ENCODE measurements at places on chromosomes 3 and 15.

DNA sequence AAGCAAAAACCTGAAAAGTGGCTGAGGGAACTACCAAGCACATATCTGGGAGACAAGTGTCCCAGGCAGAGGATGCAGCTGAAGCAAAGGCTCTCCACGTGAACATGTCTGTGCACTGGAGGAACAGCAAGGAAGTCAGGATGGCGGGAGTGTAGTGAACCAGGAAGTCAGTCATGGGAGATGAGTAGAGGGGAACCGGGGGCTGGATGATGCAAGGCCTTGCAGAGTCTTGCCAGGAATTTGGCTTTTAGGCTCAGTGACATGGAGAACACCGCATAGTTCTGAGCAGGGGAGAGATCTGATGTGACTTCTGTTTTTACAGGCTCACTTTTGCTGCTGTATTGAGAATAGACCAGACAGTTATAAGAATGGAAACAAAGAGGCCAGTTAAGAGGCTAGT is 19.0 kb downstream of the C2CD4A start:
- no peak for DNase-seq

GRCh38 chr15:88181613-88182012 is 74.9 kb downstream of the NTRK3 start:
- no peak for DNase-seq

GRCh38 chr3:43370293-43370980 is 84.1 kb downstream of the SNRK start:
- no peak for DNase-seq

- DNase-seq, result no peak
These were observed 82.3 kb downstream of the RBPMS2 start for GRCh38 chr15:64693134-64693533.

DNA sequence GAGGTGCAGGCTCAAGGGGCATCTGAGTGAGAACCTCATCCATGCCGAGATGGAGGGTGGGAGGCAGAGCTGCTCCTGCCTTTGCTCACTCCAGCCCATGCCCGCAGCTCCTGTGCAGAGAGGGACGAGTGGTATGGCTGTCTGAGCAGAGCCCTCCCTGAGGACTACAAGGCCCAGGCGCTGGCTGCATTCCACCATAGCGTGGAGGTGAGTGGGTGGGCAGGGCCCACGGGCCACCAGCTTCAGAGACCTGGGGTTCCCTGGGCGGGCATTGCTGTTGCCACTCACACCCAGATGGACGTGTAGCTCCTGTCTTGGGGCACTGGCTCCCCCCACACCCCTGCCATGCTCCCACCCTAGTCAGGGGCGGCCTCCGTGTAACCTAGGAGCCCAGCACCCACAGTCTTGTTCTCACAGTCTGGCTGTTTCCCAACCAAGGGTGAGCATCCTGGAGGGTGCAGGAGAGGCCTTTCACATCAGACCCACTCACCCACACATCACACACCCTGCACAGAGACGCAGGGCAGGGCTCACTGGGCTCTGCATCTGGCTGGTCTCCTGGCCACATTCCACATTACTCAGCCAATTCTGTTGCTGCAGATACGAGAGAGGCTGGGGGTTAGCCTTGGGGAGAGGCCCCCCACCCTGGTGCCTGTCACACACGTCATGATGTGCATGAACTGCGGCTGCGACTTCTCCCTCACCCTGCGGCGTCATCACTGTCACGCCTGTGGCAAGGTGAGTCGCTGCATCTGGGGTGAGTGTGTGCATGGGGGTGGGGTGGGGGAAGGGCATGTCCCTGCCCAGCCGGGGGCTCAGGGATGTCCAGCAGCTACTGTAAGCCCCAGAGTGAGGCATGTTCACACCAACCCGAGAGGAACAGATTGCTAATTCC is 25.3 kb upstream of the NR2C2 start:
- no peak for DNase-seq

- DNase-seq, result no peak
These were observed 17.0 kb downstream of the HRG start for GRCh38 chr3:186682812-186683211.

GRCh38 chr3:119716998-119717397 is 14.2 kb downstream of the CFAP91 start:
- no peak for DNase-seq

DNA sequence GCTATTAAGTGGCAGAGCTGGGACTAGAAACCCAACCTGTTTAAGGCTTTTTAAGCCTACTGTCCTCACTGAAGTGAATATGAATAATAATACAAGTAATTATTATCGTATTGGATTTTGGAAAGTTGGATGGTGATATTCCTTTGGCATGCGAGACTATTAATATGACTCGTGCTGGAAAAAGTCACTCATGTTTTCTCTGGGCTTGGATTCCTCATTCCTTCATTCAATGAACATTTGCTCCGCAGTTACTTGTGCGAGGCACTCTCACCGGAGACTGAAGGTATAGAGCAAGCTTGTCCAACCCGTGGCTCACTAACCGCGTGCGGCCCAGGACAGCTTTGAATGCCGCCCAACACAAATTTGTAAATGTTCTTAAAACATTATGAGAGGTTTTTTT is 694 bp downstream of the PLAAT1 start:
- no peak for DNase-seq

- DNase-seq, result no peak
These were observed 84.0 kb downstream of the FILIP1L start for GRCh38 chr3:100030346-100030745.

GRCh38 chr3:33523093-33523667 is 83.0 kb upstream of the UBP1 start:
- no peak for DNase-seq

DNA sequence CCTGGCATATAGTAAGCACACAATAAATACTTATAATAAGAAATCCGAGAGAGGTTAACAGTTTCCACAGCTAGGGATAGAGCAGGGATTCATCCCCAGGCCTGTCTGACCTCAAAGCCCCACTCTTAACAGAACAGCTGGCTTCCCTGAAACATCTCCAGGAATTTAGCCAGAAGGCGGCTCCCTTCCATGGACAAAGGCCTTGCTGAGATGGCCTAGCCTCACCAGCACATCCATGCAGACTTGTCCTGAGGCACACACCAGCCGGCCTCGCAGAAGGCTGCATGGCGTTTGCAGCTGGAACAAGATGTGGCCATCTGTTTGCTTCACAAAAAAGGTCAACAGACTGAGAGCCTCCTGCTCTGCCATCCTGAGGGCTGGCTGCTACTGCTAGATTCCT is 245.4 kb downstream of the SLCO3A1 start:
- no peak for DNase-seq

DNA sequence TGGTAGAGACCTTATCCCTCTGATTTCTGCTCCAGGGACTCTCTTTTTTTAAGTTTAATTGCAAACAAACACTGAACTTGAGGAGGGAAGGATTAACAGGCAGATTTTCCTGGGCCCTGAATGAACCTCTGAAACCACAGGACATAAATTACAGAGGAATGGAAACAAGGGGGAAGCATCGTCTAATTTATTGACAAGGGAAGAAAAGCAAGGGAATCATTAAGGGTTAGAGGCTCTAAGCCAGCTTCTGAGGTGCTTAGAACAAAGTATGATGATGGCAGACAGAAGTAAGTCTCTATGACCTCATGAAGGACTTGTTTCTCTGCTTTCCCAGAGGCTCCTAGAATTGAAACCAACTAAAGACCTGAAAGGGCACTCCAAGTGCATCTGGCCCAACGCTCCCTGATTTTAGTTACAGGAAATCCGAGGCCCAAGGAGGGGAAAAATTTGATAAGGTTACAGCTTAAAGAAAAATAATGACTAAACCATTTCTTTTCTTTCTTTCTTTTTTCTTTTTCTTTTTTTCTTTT is 244.7 kb upstream of the NR2E3 start:
- no peak for DNase-seq

DNA sequence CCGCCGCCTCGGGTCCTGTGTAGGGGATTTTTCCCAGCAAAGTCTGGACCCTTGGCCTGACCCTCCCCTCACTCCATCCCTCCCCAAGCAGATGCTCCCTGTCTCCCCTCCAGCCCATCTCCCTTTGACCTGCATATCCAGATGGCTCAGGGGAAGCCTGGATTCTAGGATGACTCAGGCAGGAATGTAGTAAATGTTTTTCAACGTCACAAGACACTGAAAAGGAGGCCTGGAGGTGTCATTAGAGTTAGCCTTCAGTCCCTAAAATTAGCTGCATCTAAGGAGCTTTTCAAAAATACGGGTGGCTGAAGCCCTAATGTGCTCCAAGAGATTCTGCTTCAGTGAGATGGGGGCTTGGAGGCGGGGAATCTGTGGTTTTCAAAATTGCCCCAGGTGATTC is 7.2 kb downstream of the ACAN start:
- no peak for DNase-seq

- DNase-seq, result no peak
These were observed 147.3 kb upstream of the CDIN1 start for GRCh38 chr15:36432161-36432560.

- no peak for DNase-seq
These were observed 8.2 kb upstream of the PRKAR2A start for GRCh38 chr3:48855681-48856447.

- no peak for DNase-seq
These were observed 75.4 kb upstream of the PLXNA1 start for GRCh38 chr3:126907557-126907956.

DNA sequence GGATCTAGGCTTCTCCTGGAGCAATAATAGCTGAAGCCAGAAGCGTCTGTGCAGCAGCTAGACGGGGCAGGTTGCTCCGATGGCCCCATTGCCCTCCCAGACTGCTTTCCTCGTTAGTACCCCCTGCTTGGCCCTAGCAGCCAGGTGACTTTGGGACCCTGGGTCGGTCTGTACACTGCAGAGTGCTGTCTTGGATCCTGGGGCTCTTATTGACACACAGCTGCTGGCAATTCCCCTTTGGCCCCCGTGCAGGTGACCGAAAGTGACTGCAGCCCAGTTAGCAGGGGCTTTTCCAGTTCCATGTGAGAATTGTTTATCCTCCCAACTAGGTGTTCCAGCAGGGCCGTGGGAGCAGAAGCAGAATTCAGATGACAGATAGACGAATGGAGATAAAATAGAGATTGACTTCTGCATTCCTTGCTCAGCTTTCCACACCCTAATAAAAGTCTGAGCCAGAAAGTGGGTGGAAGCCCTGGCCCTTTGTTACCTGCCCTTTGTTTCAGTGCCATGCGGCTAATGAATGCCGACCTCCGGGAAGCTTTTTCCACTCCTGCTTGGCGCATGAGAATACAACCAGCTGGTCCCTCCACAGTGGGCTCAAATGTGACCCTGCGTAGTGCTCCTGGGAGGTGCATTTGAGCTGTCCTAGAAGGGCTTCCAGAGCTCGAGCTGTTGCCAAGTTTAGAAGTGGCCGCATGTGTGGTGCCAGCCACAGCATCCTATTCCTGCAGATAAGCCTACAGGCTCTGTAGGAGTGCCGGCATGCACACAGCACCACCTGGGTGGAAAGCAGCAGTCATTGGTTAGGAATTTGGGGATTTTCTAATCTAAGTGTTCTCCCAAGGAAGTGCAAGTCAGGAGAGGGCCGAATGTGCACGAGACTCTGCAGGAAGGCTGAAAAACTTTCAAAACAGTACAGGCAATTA is 94.4 kb downstream of the SLCO3A1 start:
- DNase-seq, result no peak

DNA sequence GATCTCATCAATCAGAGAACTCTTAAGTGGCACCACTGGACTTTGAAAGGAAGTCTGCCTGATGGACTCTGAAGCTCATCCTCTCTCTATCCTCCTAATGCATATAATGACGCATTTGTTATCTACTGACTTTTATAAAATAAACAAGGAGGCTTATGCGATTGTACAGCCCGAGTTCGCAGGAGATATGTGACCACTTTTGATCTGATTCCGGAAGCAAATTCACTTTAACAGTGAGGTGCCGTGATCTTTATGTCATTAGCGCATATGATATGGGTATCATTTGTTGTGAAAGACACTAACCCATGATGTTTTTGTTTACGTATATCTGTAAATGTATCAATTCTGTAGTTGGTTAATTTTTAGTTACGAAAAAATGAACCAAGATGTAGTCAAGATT is 427 bp upstream of the RNF111 start:
- no peak for DNase-seq

DNA sequence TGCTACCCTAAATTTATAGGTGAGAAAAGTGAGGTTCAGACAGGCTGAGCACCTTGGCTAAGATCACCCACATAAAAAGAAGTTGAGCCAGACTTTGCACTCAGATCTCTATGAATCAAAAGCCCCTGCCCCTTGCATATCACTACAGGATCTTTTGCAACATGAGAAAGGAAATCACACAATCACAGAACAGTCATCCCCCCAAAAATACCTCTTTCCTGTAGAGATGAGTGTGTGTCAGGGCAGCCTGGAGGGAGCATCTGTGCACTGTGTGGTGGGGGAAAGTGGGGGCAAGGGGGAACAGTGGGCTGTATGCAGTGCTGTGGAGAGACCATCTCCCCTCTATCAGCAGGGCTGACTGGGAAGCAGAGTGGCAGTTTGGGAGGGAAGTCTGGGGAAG is 46.6 kb downstream of the EPHB3 start:
- no peak for DNase-seq

- DNase-seq, result no peak
These were observed 208.5 kb downstream of the TBL1XR1 start for GRCh38 chr3:176988795-176989194.

All from activated CD8-positive, alpha-beta memory T cell treated with anti-CD3 and anti-CD28 coated beads for 1 hour (primary cell).